ENCODE measurements at places on chromosomes 4 and X.

GRCh38 chr4:1767770-1768366, 25.2 kb upstream of the FGFR3 start:
- DNase-seq: no peak

DNA sequence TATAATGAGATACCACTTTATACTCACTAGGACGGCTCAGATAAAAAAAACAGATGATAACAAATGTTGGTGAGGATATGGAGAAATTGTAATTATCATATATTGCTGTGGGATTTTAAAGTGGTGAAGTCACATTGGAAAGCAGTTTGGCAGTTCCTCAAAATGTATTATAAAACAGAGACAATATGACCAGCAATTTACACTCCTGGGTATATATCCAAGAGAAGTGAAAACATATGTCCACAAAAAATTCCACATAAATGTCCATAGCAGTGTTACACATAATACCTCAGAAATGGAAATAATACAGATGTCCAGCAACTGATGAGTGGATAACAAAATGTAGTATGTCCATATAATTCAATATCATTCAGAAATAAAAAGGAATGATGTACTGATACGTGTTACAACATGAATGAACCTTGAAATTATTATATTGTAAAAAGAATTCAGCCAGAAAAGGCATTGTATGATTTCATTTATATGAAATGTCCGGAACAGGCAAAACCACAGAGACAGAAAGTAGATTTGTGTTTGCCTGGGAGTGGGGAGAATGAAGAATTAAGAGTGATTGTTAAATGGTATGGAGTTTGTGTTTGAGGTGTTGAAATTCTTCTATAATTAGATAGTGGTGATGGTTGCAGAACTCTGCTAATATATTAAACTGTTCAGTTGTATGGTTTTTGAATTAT, 220.9 kb downstream of the SLC7A11 start:
- DNase-seq: no peak

GRCh38 chr4:173960398-173960797, 323.1 kb downstream of the FBXO8 start:
- no peak for DNase-seq

DNA sequence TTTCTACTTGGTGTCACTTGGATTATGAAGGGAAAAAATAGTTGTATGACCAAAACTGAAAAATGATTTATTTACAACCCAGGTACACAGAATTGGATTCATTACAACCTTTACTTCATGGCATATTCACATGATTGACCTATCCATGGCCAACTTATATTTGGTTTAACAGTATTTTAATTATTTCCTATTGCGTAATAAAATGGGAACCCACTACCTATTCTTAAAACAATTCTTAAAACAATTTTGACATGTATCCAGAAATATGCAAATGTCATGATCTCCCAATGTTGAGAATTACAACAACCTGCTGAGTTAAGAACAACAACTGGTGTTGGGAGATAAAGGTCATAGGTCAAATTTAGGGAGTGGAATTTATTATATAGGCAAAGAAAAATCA, 54.8 kb upstream of the DDX53 start:
- DNase-seq: no peak

GRCh38 chrX:96611619-96612362, 72.9 kb upstream of the DIAPH2 start:
- no peak for DNase-seq

GRCh38 chr4:86015412-86016350, 344.2 kb downstream of the MAPK10 start:
- DNase-seq: no peak

GRCh38 chr4:43607400-43607799, 714.9 kb downstream of the GRXCR1 start:
- DNase-seq: no peak

GRCh38 chrX:86946569-86946968, 571.0 kb upstream of the KLHL4 start:
- no peak for DNase-seq

GRCh38 chrX:56796641-56797395, 67.8 kb downstream of the NBDY start:
- no peak for DNase-seq

DNA sequence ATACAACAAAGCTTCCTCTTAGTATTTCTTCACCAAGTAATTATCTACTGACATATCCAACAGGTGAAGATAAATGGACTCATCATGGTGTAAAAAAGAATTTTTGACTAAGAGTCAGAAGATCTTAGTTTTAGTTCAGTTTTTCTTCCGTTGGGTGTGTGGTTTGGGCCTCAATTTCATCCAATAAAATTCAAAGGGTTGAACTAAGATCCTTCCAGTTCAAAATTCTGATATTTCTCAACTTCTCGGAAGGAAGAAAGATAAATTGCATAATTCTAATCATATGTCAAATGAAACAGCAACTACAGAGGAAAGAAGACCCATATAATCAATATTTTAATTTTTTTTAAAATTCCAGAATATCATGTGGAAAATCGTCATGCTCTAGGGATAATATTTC, 192.7 kb downstream of the SPRY1 start:
- DNase-seq: no peak

Data from stimulated activated CD4-positive, alpha-beta T cell treated with anti-CD3 and anti-CD28 coated beads, TNF-alpha, amount 100 ng/mL, for 48 hours (primary cell).